ENCODE measurements at places on chromosomes 1 and 21.

GRCh38 chr1:174656409-174657059 is 208.8 kb downstream of the GPR52 start:
- DNase-seq: no peak

DNA sequence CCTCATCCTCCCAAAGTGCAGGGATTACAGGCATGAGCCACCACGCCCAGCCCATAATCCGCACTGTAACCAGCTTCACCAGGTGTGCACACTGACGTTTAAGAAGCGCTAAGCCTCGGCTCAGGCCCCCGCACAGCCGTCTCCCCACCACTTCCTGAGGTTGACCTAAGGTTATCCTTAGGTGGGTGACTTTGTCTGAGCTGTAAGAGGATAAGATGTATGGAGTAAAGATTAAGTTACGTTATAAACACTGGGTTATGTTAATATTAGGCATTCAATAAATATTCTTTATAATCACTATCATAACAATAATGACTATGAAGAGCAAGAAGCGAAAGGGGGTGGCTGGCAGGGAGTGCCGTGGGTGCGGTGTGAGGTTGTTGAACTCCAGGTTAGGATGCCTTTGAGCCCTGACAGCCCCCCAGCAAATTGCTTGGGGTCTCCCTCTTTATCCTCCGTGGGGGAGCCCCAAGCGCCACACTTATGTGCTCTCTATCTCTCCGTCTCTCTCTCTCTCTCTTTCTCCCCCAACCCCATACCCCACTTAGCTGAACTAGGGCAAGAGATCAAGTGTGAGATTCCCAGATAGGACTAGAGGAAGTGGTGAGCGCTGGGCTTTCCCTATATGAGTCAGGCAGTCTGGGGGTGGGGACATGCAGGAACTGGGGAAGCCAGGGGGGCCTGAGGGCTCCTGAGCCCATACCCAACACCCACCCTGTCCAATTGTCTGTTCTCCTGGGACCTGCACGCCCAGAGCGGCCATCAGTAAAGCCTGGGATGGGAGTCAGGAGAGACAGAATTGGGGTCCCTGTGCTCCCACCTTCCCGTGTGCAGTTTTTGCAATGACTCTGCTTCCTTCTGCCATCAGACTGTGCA is 7.6 kb downstream of the EFHD2 start:
- DNase-seq: no peak

- DNase-seq: no peak
Measured at GRCh38 chr1:8462371-8462892, 144.5 kb downstream of the SLC45A1 start.

GRCh38 chr1:170586321-170587252 is 54.6 kb downstream of the GORAB start:
- no peak for DNase-seq

DNA sequence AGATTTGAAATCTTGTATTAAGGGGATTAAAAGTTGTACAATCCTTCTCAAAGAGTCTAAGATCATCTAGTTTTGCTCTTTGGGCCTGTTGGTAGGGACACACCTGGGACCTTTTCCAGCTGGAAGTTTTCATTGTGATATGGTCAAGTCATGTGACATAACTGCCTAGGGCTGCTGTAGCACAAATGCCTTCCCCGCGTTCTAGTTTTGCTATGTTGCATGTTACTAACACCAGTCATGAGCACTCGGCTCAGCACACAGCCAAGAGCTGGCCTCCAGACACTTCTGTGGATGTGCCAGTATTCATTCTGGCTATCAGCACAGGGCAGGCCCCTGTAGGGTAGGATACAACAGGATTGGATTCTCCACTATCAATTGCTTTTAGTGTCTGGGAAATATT is 14.6 kb upstream of the FLG2 start:
- no peak for DNase-seq

DNA sequence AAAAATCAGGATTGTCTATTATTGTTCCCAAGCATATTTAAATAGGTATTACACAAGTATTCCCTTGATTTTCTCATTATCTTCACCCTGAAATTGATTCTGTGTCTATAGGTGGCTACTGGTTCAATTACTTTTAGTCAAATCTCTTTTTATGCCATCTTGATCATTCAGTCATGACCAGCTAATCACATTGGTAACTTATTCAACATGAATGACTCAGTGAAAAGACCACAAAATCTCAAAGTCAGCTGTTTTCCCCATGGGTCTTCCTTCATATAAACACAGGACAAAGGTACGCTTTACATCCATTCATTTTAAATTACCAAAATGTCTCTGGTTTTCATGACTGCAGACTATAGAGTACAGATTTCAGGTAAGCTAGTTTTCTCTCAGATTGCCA is 23.7 kb upstream of the NRIP1 start:
- DNase-seq: no peak

DNA sequence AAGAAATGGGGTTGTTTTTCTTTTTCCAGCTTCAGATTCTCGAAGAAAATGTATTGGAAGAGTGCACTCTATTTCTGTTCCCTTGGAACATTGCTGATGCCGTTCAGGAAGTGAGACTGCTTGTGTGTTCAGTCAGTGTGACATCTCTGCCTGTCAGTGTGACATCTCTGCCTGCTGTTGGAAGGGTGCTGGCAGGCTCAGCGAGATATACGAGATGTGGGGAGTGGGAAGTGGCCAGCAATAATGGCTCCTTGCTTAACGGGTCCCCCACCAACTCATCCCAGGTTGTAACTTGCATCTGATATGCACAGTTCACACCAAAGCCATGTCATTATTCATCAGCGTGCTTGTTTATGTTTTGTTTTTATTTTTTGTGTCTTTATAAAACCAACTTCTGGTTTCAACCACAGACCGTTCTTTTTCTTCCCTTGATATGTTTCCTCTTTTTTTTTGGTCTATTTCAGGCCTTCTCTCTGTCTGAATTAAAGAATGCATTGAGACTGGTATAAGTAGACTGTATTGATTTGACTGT is 145.4 kb downstream of the GALNT2 start:
- DNase-seq: no peak

DNA sequence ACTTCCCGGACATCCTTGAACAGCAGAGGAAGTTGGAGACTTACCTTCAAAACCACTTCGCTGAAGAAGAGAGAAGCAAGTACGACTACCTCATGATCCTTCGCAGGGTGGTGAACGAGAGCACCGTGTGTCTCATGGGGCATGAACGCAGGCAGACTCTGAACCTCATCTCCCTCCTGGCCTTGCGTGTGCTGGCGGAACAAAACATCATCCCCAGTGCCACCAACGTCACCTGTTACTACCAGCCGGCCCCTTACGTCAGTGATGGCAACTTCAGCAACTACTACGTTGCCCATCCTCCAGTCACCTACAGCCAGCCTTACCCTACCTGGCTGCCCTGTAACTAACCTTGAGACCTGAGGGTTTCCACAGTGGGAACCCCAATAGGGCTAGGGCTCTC is 17.9 kb downstream of the TENT5C start:
- DNase-seq: no peak

DNA sequence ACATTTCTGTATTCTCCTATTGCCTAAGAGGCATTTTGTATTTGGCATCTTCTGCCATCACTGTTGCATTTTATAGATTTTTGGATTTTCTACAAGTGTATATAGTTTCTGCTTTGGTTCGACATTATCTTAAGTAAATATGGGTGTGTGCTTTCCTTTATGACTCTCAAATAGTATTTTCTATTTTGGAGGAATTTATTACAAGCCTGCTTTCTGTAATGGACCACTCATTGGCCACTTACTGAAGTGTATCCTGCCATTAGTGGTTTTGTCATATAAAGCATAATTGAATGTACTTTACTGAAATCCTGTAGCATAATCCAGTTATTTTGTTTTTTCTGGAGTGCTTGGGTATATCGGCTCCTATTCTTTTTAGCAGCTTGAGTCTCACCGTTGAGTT is 184.3 kb downstream of the PATJ start:
- DNase-seq: no peak

DNA sequence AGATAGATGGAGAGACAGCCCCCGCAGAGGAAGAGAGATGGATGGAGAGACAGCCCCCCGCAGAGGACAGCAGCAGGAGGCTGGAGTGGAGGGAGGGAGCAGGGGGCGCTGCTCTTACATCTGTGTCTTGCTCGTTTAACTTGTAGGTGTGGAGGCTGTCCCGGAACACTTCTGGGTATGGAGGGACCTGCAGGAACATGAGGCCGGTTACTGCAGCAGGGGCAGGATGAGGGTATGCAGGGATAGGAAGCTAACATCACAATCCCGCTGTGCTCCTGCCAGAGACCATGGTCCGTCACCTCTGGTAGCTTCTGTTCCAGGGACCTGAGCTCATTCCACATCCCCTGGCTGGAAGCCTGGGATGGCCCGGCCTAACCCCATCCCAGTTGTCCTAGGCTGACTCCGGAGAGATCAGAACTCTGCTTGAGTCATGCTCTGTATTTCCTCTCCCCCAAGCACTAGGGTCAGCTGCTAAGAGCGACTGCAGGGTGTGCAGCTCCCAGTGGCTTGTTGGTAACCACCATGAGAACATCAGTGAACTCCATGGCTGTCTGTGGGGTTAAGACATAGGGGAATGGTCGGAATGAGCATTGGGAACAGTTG is 36.7 kb upstream of the GOLT1A start:
- no peak for DNase-seq

- DNase-seq: no peak
Measured at GRCh38 chr1:231913493-231913892, 286.9 kb downstream of the DISC1 start.

- no peak for DNase-seq
Measured at GRCh38 chr1:236395230-236395946, 1.3 kb downstream of the EDARADD start.

- DNase-seq: no peak
Measured at GRCh38 chr1:201358596-201358995, 18.9 kb downstream of the TNNT2 start.

GRCh38 chr1:165915932-165916348 is 88.5 kb downstream of the UCK2 start:
- no peak for DNase-seq

Measured in NCI-H2081 treated with DMSO at 0.1 percent for 48 hours (cell line).